ENCODE measurements at places on chromosomes 16 and 17.

- DNase-seq, result no peak
Observed at GRCh38 chr16:67509016-67509415, 19.6 kb upstream of the RIPOR1 start.

DNA sequence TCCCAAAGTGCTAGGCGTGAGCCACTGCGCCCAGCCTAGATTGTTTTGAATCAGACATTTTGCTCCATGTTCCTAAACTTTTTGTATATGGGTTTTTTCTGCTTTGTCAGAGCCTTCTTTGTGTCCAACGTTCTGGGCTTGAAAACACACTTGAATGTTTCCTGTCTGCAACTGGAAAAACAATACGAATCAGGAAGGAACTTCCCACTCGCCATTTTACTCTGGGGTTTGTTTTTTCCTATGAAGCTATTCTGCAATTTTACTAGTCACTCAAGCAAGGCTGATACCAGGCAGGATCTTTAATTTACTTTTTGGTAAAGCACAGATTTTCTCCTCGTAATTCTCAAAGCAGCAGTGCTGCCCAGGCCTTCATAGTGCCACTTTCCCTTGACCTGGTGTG lies 31.6 kb downstream of the ARHGAP17 start:
- DNase-seq, result peak; percentile 68

GRCh38 chr16:69417520-69418199 lies 6.8 kb upstream of the CYB5B start:
- DNase-seq, result no peak

GRCh38 chr16:60230666-60231065 lies 1496.5 kb upstream of the GOT2 start:
- DNase-seq, result no peak

DNA sequence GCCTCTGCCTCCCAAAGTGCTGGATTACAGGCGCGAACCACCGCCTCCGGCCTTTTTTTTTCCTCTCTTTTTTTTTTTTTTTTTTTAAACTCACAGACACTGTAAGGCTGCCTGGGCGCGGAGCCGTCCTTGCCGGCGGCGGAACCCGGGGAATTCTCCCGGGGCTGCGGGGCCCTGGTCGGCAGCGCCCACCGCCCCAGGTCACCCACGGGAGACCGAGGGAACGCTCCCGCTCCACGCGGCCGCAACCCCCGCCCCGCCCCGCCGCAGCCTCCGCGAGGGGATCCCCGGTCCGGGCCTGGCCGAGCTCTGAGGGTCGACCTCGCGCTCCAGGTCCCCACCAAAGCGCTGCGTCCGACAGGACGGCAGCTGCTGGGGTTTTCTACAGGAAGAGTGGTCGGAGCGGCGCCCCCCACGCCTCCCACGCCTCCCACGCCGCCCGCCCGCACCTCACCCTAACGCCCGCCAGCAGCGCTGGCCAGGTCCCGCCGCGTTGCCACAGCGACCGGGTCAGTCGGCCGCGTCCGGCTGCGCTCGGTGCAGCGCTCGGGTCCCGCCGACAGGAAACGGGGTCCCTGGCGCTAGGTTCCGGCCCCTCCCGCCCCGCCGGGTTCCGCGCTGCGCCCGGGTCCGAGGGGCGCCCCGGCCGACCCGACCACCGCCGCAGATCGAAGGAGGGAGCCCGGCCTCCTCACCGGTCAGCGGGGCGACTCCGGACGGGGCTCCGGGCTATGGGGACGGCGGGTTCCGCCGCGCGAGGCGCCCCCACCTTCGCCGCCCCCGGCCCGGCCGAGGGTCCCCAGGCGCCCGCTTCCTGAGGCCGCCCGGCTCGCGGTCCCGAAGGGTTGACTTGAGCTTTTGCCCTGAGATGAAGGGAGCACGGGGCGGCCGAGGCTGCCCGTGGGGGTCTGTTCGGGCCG lies at the start of gene CCDC57:
TSS of gene CCDC57 (minus strand) at position 512 of the 920 bp plus-strand sequence. CDS start 10,898 bp downstream, outside the sequence.
- DNase-seq, result peak; percentile 60

- no peak for DNase-seq
Observed at GRCh38 chr16:79069121-79069520, 531.4 kb downstream of the MAF start.

DNA sequence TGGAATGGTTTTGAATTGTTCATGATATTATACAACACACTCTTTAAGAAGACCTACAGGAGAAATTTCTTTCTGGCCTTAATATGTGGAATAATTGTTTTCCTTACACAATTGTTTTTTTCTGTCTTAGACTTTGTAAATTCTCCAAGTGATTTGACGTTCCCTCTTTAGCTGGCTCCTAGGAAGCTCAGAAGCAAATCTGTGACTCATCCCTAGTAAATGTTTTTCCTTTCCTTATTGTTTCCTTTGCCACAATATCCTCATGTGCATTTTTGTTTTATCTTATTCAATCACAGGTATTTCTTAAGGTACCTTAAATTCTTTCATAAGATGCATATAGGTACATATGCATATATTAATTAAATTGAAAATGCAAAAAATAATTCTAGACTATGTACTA lies 13.5 kb downstream of the KIAA0753 start:
- peak; percentile 17 for DNase-seq

GRCh38 chr16:89413811-89414585 lies 76.4 kb downstream of the ANKRD11 start:
- DNase-seq, result no peak

- DNase-seq, result peak; percentile 67
Observed at GRCh38 chr16:89217388-89218191, at the start of gene ZNF778. Gene ZNF778 (plus strand): TSS chr16:89217703. CDS start chr16:89221128, 3,425 bp downstream.

DNA sequence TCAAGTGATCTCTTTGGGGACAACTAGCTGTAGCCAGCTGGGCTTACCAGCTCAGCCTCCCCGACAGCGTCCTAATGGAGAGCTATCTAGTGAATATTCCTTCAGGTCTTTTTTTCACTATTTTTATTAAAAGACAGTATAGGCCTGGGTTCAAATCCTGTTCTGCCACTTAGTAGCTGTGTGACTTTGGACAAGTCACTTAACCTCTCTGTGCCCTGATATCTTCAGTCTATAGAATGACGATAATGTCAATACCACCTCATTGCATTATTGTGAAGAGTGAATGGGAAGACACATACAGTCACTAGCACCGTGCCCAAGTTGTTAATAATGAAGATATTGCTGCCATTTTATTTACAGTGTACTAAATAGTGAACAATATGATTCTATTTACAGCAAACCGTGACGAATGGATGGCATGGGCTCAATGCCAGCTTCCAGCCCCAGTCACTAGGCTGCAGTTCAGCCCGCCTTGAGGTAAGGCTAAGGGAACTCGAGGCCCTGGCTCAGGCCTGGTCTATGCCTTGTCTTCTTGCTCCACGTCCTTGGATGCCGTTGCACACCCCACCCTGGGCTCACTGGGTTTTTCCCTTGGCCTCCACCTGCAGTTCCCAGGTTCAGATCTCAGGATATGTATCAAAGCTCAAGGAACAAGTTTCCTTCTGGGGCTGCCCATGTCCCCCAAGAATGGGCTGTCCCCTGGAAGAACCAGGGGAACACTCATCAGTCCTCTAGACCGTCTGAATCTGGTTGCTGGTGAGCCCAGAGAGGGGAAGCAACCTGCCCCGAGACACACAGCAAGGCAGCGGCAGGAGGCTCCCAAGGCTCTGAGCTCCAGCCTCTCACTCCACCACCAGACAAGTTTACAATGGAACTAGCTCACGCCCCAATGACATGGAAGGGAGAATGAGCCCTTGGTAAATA lies 95.4 kb upstream of the TNRC6C start:
- DNase-seq, result no peak

DNA sequence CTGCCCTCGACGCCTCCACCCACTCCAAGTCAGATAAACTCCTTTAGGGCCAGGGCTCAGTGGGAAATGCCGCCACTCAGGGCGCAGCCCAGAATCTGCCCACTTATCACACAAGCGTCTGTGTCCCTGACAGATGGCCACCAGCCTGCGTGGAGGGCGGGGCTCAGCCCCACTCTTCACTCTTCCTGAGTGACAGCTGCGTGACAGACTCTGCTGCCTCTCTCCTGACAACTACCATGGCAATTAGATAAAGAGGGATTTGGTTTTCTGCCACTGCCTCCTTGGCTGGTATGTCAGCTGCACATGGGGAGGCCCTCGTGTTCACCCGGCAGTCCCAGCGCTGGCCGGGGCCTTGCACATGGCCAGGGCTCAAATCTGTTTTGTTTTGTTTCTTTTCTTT lies 96.2 kb downstream of the RTN4RL1 start:
- DNase-seq, result no peak

- DNase-seq, result no peak
Observed at GRCh38 chr17:65529040-65529633, 32.3 kb downstream of the AXIN2 start.

DNA sequence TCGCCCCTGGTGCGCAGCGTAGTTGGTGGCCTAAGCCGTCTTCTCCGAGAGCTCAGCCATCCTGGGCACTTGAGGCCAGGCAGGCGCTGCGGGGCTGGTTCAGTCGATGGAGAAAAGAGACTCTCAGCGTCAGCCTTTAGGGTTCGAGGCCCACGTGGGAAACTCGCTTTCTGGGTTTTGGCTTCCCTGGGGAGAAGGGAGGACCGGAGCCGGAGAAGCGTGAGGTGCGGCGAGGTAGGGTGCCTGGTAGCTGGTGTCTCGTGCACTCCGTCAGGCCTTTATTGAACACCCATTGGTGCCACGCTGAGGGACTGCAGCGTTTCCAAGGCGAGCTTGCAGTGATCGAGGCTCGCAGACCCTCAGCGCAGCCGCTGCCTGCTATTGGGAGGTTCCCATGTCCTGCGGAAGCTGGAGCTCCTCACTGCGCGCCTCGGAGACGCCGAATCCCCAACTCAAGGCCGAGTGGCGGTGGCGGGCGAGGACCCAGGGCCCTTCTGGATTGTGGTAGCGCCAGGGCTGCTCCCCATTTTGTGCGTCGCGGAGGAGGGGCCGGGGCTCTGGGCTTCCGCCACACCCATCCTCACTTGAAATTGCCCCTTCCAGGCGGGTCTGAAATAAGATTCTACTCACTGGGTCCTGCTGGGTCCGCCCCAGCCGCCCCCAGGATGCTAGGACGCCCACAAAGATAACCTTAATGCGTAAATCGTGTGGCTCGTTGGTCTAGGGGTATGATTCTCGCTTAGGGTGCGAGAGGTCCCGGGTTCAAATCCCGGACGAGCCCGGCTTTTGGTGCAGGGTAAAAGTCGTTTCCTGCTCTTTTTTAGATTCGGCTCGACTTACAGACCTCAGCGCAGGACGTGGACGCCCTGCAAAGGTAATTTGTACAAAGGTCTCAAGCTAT lies 1.2 kb downstream of the OR1F1 start:
- DNase-seq, result peak; percentile 70

DNA sequence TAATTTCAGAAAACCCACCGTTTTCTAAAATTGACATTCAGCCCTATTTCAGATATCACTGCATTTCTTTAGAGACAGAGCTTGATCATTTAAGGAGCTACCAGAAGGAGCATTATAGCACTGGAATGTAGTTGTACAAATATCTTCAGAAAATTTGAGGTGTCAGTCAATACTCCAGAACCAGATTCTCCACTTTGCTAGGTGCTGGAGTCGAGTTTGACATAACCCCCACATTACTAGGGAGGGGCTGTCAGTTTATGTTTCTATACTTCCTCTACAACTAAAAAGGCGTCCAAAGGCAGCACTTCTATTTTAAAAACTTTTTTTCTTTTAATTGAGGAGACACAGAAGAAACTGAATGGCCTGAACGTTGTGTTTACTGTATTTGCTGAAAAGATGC lies 892 bp upstream of the KIAA0513 start:
- no peak for DNase-seq

DNA sequence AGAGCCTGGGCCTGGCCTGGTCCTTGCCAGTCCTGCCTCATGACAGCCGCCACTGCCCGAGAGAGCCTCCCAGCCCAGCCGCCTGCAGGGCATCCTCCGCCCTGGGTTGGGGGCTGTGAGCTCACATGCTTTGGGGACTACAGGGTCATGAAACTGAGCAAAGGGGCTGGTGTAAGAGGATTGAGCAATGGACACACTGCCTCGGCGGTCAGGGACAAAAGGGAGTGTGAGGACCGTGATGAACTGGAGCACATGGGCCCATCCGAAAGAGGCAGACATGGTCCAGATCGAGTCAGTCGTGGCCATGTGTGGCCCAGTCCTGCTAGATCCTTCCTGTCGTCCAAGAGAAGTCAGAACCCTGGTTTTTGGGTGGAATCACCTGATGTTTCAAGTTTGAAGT lies 52.3 kb downstream of the GSG1L start:
- DNase-seq, result no peak

DNA sequence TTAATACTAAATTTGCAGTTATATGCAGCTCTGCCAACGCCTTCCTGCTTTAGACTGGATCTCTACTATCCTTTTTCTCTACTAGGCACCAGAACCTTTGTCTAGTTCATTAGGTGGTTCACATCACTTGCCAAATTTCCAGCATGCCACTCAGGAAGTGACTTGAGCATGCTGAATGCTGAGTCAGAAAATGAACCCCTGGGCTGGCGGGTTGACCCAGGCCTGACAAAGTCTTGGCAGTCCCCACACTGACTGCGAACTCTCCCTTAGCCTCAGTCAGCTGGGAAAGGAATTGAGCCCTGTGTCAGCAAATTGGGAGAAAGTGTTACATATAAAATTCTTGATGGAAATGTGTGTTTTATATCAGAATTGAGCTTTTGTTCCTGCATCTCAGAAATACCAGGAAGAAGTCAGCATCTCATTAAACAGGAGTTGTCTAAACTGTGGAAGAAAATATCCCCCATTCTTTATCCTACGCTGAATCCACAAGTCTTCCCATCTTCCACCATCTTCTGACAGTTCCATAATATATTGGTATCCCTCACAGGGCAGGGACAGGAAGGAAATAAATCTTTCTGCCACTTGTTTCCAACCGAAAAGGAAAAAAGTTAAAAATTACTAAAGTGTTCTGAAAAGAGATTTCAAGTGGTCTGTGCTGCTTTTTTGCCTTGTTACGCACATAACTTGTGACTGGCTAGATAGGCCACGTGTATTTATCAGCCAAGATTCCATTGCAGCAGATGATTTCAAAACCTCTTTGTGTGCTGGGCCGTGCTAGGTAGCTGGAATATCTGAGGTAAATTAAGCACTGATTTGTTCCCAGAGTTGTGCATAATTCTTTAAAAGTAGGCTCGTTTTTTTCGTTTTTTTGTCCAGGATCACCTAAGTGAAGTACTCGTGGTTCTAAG lies 16.7 kb upstream of the SLC12A3 start:
- peak; percentile 74 for DNase-seq

GRCh38 chr16:27822996-27823395 lies 240.5 kb downstream of the GSG1L start:
- DNase-seq, result no peak

- peak; percentile 72 for DNase-seq
Observed at GRCh38 chr17:77287432-77288068, 146.8 kb downstream of the SEC14L1 start.

DNA sequence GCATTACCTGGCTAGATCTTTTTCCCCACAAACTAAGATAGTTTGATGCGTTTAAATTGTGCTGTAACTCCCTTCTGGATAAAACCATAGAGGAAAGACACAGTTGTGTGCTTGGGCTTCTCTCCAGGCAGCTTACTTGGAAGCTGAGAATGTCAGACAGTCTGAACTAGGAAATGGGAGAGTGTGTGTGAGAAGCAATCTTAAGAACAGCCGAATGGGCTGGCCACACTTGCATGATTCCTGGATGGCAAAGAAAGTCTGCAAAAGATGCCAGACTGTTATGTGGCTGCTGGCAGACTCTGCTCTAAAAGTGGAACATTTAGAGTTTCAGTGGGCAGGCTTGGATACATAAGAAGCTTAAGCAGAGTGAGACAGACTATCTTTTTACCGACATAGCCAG lies 384.3 kb upstream of the PSMD7 start:
- DNase-seq, result no peak

Measured in kidney capillary endothelial cell (primary cell).